ENCODE measurements at places on chromosomes 1 and 21.

GRCh38 chr1:35988237-35988636, 57.3 kb downstream of the AGO3 start:
- DNase-seq: no peak

DNA sequence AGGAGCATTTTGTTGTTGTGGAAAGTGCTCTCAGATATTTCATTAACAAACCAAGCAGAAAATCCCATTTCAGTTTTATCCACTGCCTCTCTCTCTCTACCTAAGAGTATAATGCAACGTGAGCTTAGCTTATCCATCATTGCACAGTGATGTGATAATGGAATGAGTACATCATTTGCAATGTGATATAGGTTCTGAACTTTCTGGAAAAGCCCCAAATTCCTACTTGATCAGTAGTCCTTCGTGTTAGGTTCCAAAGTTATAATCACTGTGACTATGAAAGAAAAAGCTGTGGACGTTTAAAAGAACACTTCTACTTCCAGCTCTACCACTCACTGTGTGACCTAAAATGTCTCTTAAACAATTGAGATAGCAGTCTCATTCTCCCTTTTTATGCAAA, 76.4 kb upstream of the PRMT6 start:
- DNase-seq: no peak

DNA sequence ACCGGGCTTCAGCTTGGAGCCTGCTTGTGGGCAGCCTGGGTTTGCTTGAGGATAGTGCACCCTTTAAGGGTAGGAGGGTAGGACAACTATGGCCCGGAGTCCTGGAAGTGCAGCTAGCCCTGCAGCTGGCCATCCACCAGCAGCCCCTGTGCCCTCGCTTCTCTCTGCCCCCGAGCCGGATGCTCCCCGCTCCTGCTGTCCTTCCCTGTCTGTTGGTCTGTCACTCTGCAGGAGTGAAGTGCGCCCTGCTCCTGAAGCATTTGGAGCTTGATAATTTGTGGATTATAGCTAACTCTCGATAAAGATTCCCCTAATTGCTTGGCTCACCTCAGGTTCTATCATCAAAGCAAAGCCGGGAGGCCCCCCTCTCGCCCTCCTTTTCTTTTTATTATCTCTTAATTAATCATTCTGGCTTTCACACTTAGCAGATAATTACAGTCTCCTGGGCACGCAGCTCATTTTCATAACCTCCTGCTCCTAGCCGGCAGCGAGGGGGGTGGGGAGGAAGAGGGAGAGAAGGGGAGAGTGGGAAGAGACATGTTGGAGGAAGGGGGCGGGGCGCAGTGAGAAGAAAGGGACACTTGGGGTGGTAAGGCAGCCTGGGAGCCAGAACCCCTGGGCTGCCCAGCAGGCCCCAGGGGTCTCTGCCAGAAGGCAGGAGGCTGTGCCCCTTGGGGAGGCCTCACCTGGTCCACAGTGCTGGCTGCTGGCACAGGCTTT, 14.4 kb downstream of the KIRREL1 start:
- no peak for DNase-seq

- peak; percentile 13 for DNase-seq
These were observed 2.0 kb downstream of the ADAMTS1 start for GRCh38 chr21:26842974-26843932.

DNA sequence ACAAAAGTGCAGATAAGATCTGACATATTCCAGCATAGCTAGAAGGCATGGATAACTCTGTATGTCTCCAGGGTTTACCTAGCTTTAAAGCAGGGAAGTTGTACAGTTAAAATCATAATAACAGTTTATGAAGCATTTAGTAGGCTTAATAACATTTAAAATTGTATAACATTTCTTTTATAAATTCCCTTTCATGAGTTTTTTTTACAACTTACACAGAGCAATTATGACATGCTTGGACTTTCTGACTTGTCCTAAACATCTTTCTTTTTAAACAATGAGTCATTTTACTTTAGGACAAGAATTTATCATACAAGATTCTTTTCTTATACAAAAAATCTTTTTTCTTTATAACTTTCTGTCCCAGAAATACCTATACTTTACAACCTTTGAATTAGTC, 408.5 kb upstream of the NEGR1 start:
- DNase-seq: no peak

GRCh38 chr1:87329051-87329525, 408 bp downstream of the LMO4 start:
- peak; percentile 32 for DNase-seq

- DNase-seq: no peak
These were observed 110.3 kb upstream of the PALMD start for GRCh38 chr1:99535470-99536164.

DNA sequence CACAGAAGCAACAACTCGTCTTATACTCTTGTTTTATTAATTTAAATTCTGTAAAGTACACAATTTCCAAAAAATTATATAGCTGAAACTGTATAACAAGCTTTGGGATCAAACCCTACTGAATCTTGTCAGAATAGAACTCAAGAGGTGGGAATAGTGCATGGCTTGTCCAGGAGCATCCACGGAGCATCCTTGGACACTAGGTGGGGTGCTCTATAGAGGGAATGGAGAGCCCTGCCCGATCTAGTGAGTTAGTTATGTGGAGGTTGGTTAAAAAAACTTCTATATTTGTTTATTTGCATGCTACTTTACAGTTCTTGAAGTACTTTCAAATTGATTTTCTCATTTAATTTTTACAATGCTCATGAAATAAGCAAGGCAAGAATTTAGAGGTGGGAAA, 28.3 kb downstream of the ROR1 start:
- no peak for DNase-seq

DNA sequence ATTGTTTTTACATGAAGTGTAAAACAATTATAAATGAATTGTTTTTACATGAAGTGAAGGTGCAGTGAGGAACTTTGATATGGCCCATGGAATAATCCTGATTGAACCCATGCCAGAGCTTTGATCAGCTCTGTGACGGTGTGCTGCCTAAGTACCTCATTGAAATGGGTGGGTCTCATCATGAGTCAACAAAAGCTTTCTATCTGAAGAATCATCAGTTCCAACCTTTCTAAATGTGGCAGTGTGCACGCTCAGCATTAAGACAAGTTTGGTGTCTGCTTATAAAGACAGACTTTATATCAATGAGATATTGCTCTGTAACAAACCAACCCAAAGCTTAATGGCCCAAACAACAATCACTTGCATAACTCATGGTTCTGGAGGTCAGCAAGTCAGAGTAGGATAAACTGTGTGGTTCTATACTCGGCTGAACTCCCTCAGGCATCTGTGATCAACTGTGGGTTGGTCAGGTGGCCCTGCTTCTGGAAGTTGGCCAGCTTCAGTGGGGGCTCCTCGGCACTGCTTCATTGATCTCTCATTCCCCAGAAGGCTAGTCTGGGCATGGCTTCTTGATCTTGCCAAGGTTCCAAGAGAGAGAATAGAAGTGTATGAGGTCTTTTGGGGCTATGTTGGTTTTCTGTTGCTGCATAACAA, 258.0 kb downstream of the LTN1 start:
- no peak for DNase-seq

DNA sequence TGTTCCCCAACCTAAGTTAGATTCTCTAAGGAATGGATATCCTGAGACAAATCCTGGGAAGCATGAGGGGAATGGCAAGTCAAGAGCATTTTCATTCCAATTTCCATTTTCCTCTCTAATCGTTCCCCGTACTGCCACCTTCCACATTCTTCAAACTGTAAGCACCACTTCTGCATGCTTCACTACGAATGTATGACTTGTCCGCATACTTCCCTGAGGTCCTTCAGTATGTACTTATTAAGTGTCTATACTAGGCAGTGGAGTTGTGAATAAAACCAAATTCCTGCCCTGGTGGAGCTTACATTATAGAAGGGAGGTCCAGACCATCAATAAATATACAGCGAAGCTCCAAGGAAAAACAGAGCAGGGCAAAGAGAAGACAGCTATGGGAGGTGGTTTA, 154.8 kb downstream of the GREM2 start:
- no peak for DNase-seq

DNA sequence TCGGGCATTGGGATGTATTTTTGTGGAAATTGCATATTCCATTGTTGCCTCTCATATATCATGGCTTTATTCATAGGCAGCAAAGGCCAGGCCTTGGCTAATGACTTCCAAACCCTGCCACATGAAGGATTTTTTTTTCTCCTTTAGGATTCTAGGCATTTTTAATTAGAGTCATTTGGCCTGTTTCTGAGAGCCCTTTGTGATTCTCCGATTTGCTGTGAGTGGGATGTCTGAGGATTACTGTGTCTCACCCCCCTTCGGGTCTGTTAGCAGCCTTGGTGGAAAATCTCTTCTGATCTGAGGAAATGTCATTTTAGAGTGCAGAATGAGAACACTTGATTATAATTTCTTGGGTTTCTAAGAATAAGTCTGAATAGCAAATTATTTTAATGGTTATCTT, 253.5 kb downstream of the NTNG1 start:
- no peak for DNase-seq

DNA sequence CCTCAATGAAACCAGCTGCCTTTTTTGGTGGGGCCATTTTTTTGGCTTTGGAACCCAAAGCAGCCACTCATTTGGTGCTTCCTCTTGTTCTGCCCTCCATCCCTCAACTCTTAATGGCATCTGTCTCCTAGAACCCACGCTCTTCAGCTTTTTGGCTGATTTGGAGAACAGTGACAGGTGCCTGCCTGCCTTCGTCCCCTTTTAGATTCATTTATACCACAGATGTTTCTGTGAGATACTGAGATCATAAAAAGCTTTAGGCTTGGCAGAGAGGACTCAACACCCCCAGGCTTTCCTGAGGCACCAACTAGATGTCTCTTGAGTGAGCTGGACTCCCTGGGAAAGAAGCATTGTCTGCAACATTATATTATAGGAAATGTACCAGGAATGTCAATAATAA, 20.4 kb upstream of the YTHDF2 start:
- no peak for DNase-seq

All from CD4-positive, alpha-beta T cell treated with Interleukin-12 subunit alpha and Interleukin-12 subunit beta, for 1 hour (primary cell).